Activated T-helper 1 cell treated with anti-CD3 and anti-CD28 coated beads, Interleukin-2, amount 50 U/mL, for 16 hours (primary cell): ENCODE measurements at places on chromosomes 7 and 10.

- no peak for DNase-seq
These were observed 31.1 kb downstream of the NET1 start for GRCh38 chr10:5443429-5443828.

GRCh38 chr10:58971796-58972491, 204.5 kb upstream of the PHYHIPL start:
- no peak for DNase-seq

DNA sequence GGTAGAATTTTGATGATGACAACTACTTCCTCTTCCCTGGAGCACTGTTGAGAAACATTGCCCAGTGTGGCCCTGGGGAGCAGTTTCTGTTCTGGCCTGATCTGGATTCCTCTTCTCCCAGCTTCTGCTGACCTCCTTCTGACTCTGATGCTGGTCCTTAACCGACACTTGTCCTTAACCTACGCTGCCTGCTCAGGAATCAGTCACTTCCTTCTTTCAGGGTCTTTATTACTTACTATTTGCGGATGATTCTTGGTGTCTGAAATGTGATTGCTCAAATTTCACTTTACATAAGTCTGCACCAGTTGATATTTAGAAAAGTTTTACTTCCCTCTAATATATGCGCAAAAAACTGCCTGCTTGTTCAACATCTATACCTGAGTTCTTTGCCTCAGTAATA, 164.1 kb downstream of the PTEN start:
- no peak for DNase-seq

DNA sequence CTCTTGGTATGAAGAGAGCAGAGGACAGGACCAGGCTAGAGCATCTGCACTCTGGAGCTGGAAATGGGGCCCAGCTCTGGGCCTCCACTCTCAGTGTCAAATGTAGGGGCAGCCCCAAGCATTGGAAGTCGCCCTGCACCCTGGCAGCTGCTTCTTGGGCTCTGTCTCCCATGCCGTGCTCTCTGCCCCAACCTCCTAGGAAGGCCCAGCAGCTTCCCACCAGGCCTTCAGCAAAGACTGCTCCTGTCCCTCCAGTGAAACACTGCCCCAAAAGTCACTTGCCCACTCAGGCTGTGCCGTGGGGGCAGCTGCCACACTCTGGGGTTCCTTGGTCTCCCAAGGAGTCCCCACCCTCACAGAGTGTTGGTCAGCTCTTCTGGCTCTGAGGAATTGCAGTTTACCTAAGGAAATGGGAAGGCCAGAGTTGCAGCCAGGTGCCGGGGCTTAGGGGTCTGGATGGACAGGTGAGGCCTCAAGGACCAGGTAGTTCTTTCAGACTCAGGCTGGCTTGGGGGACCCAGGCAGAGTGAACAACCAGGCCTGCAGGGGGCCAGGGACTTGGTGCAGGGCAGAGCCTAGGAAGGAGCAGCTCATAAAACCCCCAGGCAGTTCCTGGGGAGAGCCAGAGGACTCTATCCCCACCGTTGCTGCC, 9.4 kb upstream of the OPN4 start:
- no peak for DNase-seq

- DNase-seq, result no peak
These were observed 23.0 kb upstream of the CEP41 start for GRCh38 chr7:130463553-130464434.

DNA sequence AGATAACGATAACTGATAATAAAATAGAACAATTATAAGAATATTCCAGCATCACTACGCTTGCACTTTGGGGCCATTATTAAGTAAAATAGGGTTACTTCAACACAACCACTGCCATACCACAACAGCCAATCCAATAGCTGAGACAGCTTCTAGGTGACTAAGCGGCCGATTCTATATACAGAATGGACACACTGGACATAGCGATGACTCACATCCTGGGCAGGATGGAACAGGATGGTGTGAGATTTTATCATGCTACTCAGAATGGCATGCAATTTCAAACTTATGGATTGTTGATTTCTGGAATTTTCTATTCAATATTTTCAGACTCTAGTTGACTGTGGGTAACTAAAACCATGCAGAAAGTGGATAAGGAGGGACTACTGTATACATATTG, 920.9 kb downstream of the LRMDA start:
- no peak for DNase-seq

- DNase-seq, result no peak
These were observed 6.9 kb upstream of the SMARCD3 start for GRCh38 chr7:151255390-151255789.
